Stimulated activated CD8-positive, alpha-beta memory T cell treated with anti-CD3 and anti-CD28 coated beads, Interleukin-15, amount 100 ng/mL, for 1 hour (primary cell): ENCODE measurements at places on chromosomes 7 and 10.

- DNase-seq, result no peak
These were observed 87.4 kb downstream of the BUB3 start for GRCh38 chr10:123241391-123242141.

GRCh38 chr10:110540031-110540430, 27.5 kb upstream of the SMC3 start:
- no peak for DNase-seq

GRCh38 chr7:131011432-131011742, 277.4 kb upstream of the KLF14 start:
- no peak for DNase-seq

GRCh38 chr7:66187905-66188304, 17.2 kb upstream of the TPST1 start:
- no peak for DNase-seq

GRCh38 chr7:7732621-7733281, 14.3 kb upstream of the RPA3 start:
- no peak for DNase-seq

GRCh38 chr10:6711881-6712280, 131.8 kb upstream of the PRKCQ start:
- DNase-seq, result no peak

DNA sequence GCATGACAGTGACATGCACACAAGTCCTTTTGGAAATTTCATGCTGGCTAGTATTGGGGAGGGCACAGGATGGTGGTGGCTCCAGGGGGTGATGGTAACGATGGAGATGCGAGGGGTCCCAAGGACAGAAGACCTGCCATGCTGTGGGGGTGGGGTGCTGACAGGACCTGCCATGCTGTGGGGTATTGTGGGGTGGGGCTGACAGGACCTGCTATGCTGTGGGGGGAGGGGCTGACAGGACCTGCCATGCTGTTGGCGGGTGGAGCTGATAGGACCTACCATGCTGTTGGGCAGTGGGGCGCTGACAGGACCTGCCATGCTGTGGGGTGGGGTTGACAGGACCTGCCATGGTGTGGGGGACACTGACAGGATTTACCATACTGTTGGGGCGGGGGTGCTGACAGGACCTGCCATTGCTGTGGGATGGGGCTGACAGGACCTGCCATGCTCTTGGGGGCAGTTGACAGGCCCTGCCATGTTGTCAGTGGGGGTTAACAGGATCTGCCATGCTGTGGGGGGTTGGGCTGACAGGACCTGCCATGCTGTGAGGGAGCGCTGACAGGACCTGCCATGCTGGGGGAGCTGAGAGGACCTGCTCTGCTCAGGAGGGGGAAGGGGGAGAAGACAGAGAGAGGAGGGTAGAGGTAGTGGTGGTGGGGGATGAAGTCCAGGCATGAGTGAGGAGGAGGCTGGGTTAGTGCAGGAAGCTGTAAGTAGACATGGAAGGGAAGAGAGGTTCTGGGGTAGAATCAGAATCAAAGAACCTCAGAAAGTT, 36.2 kb upstream of the RET start:
- DNase-seq, result no peak

DNA sequence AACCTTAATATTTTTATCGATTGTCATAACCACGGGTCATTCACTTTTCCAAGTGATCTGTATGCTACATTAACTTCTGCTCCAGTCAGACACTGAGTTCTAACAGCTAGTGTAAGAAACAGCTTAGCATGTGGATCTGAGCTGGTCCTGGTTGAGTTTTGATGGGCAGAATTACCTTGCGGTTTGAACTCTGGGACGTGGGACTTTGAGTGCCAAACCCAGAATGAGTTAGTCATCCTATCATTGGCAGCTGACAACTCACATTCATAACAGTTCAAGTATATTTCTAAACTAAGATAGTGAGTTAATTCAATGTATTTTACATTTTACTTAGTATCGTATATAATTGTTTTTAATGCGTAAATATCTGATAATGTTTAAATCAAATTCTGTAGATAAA, 43.2 kb downstream of the C7orf33 start:
- no peak for DNase-seq

GRCh38 chr10:5449823-5450222, 37.5 kb downstream of the NET1 start:
- DNase-seq, result no peak

GRCh38 chr7:84605301-84605700, 410.7 kb upstream of the SEMA3A start:
- DNase-seq, result no peak

DNA sequence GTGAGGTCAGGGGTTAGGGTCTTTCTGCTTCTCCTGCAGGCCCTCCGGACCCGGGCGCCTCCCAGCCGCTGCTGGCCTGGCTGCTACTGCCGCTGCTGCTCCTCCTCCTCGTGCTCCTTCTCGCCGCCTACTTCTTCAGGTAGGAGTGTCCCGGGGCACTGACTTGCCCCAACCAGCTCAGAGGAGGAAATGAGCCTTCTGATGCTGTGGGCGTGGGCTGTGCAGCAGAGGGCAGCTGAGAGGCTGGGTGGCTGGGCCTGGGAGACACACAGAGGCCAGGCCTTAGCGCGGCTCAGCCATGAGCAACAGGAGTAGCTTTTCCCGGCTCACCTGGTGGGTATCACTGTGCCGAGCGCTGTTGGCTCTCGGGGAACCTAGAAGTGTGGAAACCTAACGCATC, 78.9 kb downstream of the MKI67 start:
- DNase-seq, result peak; percentile 66

DNA sequence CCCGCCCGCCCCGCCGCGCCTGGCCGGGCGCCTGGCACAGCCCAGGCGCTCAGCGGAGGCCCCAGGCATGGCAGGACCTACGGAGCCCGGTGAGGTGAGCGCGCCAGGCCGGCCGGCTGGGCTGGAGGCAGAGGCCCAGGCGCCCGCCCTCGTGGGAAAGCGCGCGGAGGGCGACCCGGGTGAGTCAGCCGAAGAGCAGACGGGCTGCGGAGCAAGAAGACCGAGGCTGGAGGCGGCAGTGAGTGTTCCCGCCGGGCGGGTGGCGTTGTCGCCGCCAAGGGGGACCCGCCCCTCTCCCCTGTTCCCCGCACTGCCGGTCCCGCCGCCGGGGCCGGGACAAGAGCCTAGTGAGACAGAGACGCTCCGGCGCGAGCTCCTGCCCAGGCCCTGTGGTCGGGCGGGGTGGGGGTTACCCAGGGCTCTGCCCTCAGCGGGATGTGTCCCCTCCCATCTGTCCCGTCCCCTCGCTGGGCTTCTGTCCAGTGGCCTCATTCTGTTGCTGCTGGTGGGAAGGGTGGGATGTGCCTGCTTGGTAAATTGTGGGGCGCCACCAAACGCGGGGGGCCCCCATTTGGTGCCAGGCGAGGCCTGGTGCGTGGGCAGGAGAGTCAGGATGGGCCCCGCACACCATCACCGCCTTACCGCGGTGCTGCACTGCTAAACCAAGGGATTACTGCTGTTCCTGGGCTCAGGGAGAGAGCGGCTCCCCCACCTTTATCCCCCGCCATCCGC, 17.0 kb upstream of the NODAL start:
- DNase-seq, result no peak

GRCh38 chr10:65858841-65859240, 1067.0 kb upstream of the LRRTM3 start:
- DNase-seq, result no peak

DNA sequence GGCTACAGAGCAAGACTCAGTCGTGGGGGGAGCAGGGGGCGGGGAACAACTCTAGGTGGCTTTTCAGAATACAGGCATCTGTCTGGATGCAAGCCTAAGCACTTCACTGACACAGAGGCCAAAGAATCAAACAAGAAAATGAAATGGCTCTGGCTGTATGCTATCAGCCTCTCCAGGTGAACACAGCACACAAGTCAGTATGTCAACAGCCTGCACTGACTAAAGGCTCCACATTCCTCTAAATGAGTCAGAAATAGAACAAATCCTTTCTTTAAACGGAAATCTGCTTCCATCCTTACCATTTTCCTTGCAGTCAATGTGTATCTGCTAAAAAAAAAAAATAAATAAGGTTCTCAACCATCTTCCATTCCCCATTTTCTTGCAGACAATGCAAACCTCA, 88.3 kb downstream of the ARMH3 start:
- no peak for DNase-seq

GRCh38 chr10:5813091-5813340, 218 bp downstream of the GDI2 start:
- DNase-seq, result no peak

DNA sequence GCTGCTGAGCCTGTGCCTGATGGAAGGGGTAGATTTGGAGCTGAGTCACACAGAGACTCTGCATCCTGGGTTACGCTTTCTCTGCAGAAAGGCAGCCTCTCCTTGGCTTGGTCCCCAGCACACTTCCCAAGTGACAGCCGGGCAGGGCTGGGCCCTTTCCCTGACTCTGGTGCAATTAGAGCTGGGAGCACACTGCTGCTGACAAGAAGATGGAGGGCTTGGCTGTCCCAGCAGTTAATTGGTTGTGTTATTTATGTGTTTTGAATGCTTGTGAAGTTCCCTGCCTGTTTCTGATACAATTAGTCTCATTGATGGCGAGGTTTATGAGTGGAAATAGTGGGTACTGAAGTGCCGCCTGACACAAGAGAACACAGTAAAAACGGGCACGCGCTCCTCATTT, 123.6 kb downstream of the TCERG1L start:
- no peak for DNase-seq
